Sigmoid colon (tissue), 7 donors: ENCODE measurements at places on chromosomes 5 and 9.

- no peak for DNase-seq
Measured at GRCh38 chr5:1172670-1173404, 28.6 kb upstream of the SLC6A19 start.

GRCh38 chr5:173570321-173571090 is 45.9 kb downstream of the BOD1 start:
- peak; percentile 41 for DNase-seq

DNA sequence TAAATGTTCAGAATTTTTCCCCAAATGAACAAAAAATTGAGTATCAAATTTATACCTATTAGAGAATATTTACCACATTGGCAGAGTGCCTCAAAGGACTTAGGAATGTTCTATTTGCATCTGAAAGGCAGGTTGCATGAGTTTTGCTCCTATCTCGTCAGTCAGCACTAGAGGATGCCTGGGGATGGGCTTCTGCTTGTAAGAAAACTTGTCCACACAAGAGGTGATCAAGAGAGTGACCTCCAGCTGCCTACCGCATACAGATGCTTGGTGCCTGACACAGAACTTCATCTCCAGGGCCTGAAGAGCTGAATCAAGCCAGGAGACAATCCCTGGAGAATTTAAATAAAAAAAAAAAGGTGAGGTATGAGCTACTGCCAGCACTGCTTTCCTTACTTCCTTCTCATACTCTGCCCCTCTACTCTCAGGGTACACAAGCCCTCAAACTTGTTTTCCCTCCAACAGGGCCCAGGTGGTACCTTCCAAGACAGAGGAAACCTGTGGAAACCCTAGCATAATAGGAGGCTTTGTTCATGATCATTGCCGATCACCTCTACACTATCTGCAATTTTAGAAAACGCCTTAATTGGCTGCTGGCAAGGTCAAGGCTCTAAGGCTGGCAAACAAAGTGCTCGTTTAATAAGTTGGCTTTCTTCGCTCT is 166.6 kb downstream of the ELAVL2 start:
- no peak for DNase-seq

DNA sequence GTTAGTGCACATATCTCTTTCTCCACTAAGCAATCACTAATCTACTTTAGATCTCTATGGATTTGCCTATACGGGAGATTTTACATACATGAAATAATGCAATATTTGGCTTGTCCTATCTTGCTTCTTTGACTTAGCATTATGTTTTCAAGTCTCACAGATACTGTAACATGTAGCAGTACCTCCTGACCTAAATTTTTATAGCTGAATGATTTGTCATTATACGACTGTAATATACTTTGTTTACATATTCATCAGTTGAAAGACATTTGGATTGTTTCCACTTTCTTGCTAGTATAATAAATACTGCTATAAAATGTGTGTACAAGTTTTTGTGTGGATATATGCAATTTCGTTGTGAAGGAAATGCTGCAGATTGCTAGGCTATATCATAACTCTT is 1520.8 kb upstream of the CDH6 start:
- no peak for DNase-seq

DNA sequence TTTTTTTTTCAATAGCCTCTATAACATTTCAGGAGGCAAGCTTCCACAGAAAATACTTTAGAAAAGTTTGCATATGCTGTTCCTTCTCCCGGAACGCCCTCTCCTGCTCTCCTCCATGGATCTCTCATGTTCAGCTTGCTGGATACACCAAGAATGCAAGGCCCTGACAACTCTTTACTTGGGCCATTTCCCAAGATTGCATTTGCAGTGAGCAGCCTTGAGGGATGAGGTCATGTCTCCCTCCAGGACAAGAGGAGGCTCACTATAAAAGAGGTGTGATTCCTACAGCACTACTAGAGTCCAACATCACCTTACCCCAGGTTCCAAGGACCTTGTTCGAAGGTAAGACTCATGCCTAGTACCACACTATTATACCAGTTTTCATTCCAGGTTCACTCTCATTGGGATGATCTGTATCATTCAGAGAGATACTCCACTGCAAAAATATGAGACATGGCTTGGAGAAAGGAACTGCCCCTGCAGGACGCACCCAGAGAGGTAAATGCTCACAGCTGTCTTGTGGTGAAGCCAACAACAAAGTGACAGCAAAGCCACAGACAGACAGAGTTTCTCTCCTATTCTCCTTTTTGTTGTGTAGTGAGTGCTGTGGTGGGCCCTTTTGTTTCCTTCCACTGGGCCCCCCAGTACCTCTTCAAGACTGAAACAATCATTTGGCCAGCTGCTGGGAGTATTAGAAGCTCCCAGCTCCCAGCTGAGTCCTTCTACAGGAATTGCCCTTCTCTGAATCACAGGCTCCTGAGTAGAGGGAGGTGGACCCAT is 151.7 kb upstream of the ZNF366 start:
- no peak for DNase-seq
